NCI-H2029 (cell line): ENCODE measurements at places on chromosomes 7 and 10.

DNA sequence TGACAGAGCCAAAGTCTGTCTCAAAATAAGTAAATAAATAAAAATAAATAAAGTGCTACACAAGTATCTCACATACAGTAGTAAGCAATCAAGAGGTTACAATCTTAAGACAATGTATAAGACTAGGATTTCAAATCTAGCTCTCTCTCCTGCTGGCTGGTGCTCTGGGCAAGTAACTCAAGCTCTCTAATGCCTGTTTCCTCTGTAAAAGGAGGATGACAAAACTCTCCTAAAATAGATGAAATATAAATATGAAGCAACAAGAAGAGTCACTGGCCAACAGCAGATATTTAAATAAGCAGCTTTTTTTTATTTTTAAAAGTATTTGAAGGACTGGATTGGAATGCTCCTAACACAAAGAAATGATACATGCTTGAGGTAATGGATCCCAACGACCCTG lies 7.2 kb downstream of the SFMBT2 start:
- no peak for DNase-seq

- no peak for DNase-seq
Measured at GRCh38 chr10:80351220-80351619, 5.3 kb downstream of the DYDC1 start.

- DNase-seq = no peak
Measured at GRCh38 chr10:3478153-3478552, 305.6 kb upstream of the PITRM1 start.

DNA sequence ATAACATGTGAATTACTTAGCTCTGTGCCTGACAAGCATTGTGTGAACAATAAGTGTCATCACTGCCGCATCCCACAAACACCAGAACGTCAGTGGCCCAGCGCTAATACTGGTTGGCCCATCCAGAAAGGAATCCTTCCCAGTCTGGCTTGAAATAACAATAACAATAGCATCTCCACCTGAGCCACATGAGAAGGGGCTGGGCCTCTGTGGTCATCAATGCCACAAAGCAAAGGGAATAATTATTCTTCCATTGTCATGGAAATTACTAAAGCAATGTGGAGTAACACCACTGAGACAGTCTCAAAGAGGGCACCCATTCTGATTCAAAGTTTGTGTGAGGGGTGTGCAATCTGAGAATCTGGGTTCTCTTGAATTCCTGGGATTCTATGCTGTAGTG lies 105.7 kb upstream of the INHBA start:
- DNase-seq = no peak

DNA sequence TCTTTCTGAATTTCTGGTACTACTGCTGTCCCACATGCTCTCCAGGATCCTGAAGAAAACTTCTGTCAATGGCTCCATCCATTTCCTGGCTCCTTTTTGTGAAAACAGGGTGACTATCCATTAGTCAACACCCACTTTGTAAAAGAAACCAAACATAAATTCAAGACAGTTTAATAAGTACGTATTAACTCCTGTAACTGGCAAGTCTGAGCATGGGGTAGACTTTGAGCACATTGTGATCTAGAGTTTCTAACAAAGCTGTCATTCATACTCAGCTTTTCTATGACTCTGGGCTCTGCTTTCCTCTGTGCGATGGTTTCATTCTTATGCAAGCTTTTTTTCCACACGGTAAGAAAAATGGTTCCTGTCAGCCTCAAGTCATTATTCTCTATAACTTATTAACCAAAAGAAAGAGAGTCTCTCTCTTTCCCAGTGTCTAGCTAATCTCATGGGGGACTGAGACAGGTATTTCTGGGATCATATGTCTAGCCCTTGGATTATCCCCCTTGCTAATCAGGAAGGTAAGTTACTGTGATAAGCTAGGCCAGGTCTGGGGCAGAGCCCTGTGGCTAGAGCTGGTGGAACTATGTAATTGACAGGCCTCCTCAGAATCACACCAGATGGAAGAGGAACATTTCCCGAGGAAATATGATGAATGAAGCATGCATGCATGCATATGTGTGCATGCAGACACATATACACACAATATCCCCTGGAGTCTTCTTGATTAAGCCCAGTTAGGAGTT lies 98.5 kb downstream of the GNAI1 start:
- no peak for DNase-seq

DNA sequence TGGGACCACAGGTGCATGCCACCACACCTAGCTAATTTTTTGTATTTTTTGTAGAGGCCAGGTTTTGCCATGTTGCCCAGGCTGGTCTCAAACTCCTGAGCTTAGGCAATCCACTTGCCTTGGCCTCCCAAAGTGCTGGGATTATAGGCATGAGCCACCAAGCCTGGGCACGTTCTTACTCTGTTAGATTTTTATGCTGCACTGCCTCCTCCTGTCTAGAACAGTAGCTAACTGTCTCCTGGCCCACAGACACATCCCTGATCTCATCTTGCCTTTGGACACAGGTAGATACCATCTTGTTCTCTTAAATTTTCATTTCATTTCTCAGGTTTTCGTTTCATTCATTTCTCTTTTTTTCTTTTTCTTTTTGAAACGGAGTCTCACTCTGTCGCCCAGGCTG lies 41.1 kb downstream of the BLVRA start:
- DNase-seq = no peak

- no peak for DNase-seq
Measured at GRCh38 chr10:76150876-76151288, 719.5 kb downstream of the LRMDA start.

DNA sequence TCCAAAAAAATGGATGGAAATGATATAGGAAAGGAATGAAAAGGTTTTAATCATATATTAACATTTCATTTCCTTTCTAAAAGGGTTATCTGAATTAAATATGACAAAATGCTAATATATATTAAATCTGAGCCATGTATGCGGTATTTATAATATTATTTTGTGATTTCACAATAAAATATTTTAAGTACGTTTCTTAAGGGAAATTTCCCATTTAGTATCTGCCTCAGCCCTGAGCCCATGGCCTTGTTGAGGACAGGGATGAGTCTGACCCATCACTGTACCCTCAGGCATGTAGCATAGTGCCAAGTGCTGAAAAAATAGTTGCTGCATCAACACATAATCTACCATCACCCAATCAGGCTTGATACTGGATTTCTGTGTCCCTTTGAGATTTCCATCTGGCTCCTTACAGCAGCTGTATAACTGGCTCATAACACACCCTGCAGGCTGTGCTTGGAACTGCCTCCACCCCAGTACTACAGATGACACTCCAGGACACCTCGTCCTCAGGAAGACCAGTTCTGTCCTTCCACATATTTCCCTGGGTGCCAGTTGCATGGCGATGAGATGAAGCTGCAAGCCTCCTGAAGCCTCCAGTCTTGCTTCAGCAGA lies 59.4 kb upstream of the ASAH2 start:
- no peak for DNase-seq

DNA sequence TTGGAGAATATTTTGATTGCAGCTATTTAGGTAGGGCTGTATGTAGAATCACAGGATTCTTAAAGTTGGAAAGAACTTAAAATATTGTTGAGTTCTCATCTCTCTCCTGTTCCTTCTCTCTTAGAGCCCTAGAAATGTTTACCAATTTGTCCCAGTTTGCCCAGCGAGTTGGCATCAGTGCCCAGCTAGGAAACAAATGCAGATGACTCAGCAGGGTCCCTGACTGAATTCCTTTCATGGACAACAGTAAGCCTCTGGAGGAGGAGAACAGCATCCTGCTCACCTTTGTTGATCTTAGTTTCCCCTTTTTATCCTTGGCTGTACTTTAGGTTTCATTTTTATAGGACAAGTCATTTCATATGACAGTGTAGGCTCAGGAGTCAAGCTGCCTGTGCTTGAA lies 89.3 kb downstream of the SEC23IP start:
- no peak for DNase-seq

DNA sequence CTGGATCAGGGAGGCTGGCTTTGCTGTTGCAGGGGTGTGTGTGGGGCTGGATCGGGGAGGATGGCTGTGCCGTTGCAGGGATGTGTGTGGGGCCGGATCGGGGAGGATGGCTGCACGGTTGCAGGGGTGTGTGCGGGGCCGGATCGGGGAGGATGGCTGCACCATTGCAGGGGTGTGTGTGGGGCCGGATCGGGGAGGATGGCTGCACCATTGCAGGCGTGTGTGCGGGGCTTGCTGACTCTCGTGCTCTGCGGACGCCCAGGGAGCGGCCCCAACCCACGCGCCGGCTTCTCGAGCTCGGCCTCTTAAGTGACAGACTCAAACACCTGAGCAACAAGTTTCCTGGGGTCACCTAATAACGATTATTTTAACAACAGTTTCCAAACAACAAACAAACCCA lies 518.2 kb downstream of the DNAJB6 start:
- DNase-seq = no peak
